Right cardiac atrium (tissue), 5 donors: ENCODE measurements at places on chromosomes 16 and 17.
A peak's percentile ranks its signal among the peaks of the same experiment; 100 is the strongest.

DNA sequence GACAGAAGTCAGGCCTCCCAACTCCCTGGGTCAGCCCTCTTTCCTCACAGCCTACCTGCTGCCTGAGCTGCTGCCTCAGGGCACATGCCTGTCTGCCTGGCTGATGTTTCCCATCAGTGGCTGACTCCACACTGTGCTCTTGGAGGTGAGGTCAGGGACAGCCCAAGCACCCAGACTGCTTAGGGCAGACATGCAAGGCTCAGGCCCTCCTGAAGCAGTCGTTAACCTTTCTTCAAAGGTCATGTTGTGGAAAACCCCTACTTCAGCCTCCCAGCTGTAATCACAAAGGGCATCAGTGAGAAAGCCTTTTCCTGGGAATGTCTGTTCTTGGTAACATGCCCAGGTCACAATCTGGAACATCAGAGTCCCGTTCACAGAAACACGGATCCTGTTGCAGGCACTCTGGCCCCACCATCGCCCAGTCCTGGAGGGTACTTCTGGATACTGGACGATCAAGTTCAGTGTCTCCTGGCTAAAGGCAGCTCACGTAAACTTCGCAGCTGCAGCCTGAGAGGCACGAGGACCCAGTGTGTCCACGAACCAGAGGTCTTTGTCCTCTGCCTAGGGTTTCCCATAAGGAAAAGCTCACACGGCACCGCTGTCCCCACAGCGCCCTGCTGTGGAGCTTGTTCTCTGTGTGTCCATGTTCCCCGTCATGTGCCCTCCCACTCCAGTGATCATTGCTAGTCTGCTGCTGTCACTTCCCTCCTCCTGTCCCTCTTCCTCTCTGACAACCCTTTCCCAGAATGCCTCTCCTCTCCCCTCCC lies 54.9 kb downstream of the GNAO1 start:
- DNase-seq, result no peak

DNA sequence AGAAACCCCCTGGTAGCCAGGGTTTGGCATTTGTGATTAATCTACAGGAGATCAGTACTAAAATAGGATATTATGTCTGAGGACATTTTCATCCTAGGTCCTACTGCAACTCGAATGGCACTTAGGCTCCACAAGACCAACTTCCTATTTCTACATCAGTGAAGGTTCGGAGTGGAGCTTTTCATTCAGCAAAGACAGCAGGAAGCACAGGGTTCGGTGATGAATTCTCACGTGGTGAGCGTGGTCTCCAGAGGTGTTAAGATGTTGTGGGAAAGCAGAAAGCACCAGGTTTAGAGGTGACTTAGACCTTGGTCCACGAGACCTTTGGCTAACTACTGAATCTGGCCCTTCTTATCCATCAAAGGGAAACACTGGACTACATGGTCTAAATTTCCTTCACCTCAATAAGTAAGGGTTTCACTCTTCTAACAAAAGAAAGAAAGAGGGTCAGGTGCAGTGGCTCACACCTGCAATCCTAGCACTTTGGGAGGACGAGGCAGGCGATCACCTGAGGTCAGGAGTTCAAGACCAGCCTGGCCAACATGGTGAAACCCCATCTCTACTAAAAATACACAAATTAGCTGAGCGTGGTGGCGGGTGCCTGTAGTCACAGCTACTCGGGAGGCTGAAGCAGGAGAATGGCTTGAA lies 13.9 kb upstream of the HELZ start:
- no peak for DNase-seq

DNA sequence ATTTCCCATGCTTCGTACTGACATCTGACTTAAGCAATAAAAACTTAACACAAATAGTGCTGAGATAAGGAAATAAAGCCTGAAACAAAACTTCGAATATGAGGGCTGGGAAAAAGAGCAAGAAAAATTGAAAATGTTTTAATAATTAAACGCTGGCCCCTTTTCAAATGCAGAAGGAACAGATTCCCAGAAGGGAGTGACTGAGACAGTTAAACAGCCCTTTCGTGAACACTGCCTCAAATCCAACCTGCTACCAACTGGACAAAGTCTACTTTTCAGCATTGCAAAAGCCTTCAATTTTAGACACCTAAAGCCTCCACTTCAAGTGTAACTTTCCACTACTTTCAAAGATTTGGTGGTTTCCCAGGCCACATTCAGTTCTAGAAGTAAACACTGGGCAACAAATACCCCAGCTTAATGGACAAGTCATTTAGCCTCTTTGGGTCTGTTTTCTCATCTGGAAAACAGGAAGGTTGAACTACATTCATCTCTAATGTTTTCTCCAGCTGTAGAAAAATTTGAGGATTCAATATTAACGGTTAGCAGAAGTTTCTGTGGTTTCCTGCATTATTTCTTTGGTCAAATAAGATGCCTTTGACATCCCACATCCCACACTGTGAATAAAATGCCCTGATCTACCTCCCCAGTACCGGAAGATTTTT lies 11.8 kb downstream of the RFFL start:
- DNase-seq, result no peak

- DNase-seq, result no peak
Measured at GRCh38 chr17:60351012-60351695, 40.8 kb downstream of the USP32 start.

GRCh38 chr16:3487521-3488410 lies 7.5 kb downstream of the C16orf90 start:
- no peak for DNase-seq

DNA sequence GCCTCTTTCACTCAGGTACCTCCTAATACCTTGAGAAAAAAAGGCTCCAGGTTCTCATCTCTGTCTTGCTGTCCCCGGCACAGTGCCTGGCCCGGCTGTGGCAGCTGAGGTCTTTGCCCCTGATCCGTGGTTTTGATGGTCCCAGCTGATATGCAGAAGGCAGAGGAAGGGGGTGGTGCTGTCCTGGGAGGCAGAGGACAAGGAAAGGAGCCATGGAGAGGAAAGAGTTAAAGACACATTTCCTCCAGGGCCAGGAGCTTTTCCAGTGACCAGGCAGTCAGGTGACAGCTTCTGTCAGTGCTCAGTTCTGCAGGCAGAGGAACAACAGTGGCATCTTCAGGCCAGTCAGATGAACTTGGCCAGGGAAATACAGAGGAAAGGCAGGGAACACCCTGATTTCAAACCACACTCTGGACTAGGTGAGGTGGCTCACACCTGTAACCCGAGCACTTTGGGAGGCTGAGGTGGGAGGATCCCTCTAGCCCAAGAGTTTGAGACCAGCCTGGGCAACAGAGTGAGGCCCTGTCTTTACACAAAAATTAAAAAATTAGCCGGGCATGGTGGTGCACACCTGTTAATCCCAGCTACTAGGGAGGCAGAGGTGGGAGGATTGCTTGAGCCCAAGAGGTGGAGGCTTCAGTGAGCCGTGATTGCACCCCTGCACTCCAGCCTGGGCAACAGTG lies 3.3 kb upstream of the COG1 start:
- no peak for DNase-seq

DNA sequence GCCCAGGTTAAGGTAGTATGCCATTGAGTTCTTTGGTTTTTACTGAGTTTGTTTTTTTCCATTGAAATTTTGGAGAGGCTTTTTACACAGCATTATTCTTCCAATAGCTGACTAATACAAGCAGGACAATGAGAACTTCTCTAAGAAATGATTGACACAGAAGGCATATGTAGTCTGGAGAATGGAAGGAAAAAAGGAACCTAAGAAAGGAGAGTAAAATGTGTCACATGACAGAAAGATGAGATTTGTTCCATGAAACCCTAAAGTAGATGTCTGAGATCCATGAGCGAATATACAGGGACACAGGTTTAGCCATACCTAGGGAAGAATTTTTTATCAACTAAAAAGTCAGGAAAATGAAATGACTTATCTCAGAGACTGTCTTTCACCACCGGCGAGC lies 80.7 kb downstream of the AKAP1 start:
- DNase-seq, result no peak

- DNase-seq, result no peak
Measured at GRCh38 chr16:27110524-27110896, 43.8 kb downstream of the C16orf82 start.

GRCh38 chr17:43880420-43880991 lies 26.8 kb downstream of the MPP2 start:
- DNase-seq, result no peak

- DNase-seq, result no peak
Measured at GRCh38 chr17:6757747-6758146, 1.9 kb downstream of the XAF1 start.

- no peak for DNase-seq
Measured at GRCh38 chr16:69334696-69335095, 4.3 kb upstream of the PDF start.

DNA sequence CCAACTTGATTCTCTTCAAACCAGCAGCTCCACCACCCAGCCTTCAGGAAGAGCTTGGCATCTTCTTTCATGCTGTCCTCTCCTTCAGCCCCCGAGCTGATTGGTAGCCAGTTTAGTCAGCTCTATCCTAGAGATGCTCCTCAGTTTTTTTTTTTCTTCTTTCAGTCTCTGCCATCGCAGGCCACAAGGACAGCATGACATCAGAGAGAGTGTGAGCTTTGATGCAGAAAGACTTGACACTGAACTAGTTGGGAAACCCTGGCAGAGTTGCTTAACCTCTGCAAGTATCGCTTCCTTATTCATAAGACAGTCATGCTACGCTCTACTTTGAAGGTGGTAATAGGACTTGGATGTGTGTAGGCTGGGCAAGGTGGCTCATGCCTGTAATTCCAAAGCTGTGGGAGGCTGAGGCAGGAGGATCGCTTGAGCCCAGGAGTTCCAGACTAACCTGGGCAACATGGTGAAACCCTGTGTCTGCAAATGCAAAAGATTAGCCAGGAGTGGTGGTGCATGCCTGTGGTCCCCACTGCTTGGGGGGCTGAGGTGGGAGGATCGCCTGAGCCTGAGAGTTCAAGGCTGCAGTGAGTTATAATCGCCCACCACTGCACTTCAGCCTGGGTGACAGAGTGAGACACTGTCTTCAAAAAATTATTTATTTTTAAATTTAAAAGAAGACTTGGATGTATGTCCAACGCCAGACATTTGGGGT lies 2.6 kb downstream of the CD300LB start:
- DNase-seq, result no peak

GRCh38 chr17:18037486-18037885 lies 1.5 kb downstream of the ATPAF2 start:
- no peak for DNase-seq

DNA sequence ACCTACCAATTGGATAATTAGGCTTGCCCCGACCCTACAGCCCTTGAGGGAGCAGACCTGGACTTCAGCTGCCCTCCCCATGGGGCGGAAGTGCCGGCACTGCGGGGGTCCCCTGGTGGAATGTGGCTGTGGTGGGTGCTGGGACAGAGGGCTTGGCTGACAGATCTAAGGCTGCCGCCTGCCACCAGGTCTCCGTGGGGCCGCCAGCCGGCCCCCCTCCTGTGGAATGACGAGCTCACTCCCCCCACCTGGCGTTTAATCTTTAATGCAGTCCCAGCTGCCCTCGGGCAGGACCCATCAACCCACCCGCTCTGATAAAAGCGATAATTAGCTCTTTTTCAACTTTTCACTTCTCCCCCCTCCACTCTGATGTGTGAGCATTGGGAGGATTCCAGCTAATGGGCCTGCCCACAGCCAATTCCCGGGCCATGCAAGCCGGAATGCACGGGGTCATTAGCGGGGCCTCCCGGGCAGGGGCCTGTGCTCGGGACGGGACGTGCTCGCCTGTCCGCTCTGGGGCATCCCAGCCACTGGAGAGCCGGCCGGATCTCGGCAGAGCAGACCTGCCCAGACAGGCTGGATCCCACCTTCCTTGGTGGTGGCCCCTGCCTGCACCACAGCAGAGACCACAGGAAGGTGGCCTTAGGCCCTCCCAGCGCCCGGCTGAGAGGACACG lies 28.3 kb upstream of the GOSR2 start:
- peak; percentile 41 for DNase-seq

DNA sequence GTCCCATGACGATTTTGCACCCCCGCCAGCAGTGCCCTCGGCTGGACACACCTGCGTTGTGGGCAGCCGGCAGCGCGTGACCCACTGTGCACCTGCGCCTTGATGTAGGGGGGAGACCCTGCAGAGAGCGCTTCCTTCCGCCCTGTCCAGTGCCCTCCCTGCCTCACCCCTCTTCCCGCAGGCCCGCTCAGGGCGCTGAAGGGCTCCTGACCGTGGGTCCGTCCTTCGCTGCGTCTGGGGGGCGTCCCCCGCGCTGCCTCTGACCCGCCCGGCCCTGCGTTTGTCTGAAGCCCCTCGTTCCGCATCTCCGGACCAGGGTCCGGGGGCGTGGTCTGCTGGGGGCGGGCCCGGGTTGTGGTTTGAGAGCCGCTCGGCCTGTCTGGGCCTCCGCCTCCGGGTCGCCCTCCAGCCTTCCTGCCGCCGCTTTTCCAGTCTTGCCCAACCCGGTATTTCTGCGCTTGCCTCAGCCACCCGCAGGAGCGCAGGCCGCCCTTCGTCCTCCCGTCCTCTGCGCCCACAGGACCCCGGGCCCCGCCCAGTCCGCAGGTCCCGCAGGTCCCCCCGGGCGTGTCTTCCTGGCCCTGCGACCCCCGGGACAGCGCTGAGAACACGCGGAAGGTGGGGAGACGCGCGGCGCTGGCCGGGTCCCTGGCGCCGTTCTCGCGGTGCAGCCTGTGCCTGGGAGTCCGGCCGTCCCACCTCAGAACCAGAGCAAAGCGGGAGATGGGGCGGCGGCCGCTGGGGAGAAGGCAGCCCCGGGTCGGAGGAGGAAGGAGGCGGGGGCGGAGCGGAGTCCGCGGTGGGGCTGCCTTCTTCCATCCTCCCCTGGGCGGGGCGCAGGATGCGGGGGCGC lies 4.0 kb upstream of the IL17C start:
- peak; percentile 59 for DNase-seq

DNA sequence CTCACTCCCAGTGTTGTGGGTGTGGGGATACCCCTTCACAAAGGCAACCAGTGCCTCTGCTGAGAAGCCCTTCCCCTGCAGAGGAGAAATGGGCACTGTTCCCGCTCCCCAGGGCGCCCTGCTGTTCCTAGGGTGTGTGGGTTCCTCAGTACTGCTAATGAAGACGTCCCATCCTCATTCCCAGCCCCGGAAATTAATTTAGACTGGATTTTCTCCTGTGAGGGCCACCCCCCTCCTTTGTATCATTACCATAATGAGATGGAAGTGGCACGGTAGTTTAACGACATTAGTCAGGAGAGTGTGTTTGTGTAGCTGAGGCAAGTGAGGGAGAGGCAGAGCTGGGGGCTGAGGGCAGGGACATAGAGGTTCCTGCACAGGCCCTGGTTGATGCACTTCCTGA lies 53.2 kb downstream of the PIPOX start:
- no peak for DNase-seq

- no peak for DNase-seq
Measured at GRCh38 chr16:88821168-88821850, 9.6 kb upstream of the APRT start.

- DNase-seq, result peak; percentile 43
Measured at GRCh38 chr17:78826836-78827509, 13.6 kb downstream of the USP36 start.
